ENCODE measurements at places on chromosomes 11 and 22.

DNA sequence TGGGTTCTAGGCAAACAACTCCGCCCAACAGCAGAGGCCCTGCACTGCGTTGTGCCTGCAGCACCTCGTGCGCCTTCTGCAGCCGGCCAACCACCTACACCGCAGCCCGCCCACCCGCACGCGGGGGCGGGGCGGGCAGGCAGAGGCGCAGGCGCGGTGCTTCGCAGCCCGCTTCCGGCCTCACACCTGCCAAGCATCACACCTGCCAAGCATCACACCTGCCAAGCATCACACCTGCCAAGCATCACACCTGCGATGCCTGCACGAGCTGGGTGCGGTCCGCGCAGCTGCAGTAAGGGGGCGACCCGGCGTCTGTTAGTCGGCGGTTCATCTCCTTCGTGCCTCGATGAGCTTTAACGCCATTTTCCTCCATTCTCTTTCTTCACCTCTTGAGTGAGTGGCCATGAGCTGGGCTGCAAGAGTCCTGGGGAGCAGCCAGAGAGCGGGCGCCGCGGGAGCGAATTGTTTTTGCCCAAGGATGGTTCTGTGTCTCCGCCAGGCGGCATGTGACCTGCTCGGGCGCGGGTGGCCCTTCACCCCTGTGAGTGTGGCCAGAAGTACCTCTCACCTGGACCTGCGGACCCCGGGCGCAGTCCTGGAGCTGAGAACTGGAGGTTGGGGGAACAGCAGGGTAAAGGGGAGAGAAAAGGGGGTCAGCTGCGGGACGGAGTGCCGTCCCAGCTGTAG is at the start of gene LDHAL6A:
LDHAL6A (plus strand) TSS at position 171 of the 687 bp plus-strand sequence. CDS start 825 bp downstream, outside the sequence.
- DNase-seq = no peak

- DNase-seq = no peak
Observed at GRCh38 chr11:1648653-1649420, 19.3 kb downstream of the KRTAP5-5 start.

- DNase-seq = no peak
Observed at GRCh38 chr22:39907605-39908097, 6.8 kb downstream of the GRAP2 start.

DNA sequence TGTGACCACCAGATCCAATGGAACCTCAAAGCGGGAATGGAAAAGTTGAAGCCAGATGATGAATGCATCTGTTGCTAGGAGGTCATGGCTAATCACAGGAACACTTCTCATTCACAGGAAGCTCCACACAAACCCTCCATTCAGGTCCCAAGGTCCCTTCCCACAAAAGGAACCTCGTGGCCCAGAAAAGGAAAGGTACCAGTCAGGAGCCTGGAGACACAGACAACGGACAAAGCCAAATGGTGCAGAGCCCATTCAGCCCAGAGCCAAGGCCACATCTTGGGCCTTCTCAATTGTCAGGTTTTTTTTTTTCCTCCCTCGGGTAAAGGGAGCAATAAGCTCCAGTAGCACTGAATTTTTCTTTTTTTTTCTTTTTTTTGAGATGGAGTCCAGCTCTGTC is 87.0 kb downstream of the FAM168A start:
- DNase-seq = no peak

- DNase-seq = no peak
Observed at GRCh38 chr11:12403122-12403996, 26.0 kb downstream of the PARVA start.

DNA sequence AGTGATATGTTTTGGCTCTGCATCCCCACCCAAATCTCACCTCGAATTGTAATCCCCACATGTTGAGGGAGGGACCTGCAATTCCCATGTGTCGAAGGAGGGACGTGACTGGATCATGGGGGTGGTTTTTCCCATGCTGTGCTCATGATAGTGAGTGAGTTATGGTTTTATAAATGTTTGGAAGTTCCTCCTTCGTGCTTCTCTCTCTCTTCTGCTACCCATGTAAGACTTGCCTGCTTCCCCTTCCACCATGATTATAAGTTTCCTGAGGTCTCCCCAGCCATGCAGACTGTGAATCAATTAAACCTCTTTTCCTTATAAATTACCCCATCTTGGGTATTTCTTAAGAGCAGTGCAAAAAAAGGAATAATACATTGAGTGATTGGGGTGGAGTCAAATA is 7.3 kb upstream of the CEP295 start:
- DNase-seq = no peak

DNA sequence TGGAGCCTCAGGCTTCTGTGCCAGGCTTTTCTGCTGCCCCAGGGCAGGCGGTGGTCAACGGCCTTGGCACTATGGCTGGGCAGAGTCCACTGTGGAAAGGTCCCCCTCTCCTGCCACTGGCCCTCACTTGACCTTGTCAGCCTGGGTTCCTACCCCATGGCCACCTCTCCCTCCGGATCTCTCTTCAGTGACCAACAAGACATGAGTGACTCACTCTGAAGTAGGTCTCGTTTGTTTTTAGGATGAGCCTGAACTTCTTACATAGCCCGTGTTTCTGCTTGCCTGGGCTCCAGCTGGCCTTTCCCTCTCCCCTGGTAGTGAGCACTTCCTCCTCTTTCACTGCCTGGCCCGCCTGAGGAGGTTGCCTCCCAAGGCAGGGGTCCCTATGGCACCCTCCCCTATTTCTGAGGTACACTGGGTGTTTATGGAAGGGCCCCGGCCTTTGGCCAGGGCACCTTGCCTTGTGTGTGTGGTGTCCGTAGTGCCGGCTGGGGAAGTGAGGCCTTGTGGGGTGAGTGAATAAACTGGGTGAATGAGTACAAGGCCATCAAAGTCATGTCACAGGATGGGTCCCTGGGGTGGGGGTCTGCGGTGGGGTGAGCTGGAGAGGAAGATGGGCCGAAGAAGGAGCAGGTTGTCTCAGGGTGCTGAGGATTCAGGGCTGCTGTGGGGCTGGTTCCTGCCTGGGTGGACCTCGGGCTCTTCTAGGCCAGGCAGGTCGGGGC is 5.0 kb downstream of the SHANK3 start:
- no peak for DNase-seq

GRCh38 chr22:47059701-47060161 is 297.3 kb downstream of the TBC1D22A start:
- DNase-seq = no peak

DNA sequence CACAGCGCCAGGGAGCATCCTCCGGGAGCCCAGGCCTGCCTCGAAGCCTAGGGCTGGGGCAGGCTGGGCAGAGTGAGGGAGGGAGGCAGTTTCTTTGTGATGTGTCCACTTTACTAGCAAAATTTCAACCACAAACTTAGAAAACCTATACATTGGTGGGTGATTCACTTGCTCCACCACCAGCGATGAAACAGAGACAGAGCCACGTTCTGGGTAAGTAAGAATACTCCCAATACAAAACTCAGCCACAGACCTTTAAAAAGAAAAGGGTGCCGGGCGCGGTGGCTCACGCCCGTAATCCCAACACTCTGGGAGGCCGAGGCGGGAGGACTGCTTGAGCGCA is 22.3 kb downstream of the CDKN1C start:
- no peak for DNase-seq

- no peak for DNase-seq
Observed at GRCh38 chr11:2420502-2421225, 20.1 kb downstream of the TSSC4 start.

GRCh38 chr22:42296381-42296853 is 26.0 kb upstream of the TCF20 start:
- no peak for DNase-seq

GRCh38 chr11:61265357-61265756 is 24.4 kb downstream of the PGA5 start:
- DNase-seq = no peak

DNA sequence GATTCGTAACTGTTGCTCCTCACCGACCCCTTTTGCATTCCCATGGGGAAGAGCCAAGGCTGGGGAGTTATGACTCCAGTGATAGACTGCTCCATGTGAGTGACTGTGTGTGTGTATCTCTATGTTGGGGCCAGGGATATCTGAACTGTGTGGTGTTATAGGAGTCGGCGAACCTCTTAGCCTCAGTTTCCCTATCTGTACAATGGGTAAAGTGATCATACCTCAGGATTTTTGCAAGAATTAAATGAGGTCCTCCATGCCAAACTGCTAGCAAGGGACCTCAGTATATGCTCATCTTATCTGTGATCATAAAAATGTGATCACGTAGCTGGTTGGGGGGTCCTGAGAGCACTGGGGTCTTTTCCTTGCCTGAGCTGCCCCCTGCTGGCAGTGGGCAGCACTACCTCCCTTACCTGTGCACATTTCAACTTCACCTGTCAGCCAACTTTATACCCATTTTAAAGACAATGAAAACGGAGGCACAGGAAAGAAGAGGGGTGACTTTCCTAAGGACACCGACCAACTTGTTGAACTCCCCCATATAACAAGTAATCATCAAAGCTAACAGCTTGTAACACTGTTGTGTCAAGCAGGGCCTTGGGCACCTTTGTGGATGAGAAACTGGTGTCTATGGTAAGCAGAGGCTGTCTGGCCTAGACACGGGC is 1.4 kb upstream of the DPP3 start:
- no peak for DNase-seq

DNA sequence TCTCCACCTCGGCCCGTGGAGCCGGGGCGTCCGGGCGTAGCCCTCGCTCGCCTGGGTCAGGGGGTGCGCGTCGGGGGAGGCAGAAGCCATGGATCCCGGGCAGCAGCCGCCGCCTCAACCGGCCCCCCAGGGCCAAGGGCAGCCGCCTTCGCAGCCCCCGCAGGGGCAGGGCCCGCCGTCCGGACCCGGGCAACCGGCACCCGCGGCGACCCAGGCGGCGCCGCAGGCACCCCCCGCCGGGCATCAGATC is 439 bp downstream of the YAP1 start:
- no peak for DNase-seq

DNA sequence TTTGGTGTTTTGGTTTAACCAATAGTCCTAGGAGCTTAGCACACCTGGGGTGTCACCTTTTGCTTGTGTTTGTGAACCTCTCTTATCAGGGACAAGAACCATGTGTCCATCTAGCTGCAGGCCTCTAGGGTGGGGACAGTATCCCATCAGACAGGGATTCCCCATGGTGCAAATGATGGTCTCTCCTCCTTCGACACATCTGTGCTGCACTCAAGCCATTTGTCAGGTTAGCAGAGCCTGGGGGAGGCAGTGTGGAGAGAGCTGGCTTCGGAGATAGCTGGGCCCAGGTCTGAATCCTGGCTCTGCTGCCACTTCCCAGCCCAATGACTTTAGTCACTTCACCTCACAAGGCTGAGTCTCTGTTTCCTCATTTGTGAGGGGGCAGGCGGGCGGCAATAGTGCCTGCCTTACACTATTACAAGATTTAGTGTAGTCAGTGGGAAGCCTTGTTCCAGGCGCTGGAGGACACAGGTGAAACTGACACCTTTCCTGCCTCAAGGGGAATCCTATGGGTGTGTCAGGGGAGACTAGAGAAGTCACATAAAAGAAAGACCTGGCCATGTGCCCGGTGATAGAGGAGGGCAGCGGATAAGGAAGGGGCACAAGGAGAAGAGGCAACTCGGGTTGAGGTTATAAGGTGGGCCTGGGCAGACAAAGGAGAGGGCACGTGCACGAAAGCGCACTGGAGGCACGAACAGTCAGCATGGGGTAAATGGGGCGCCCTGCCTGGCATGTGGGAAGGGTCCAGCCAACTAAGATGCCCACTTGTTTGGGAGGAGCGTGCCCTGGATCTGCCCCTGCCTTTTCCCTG is 12.6 kb downstream of the KLHL35 start:
- DNase-seq = no peak

GRCh38 chr11:19018901-19019300 is 41.6 kb downstream of the MRGPRX2 start:
- no peak for DNase-seq

DNA sequence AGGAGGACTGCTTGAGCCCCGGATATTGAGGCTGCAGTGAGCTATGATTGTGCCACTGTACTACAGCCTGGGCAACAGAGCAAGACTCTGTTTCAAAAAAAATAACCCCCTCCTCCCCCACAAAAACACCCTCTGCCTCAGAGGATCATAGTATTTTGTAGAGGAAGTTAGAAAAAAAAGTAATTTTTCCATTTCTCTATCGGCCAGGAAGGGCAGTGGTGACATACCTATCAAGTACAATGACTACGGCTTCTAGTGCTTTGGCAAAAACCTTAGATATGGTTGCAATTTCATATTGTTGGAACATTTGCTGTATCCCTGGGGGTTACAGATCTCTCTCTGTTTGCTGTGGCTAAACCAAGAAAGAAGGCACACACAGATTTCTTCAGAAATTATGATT is 28.9 kb downstream of the C2CD3 start:
- no peak for DNase-seq

- no peak for DNase-seq
Observed at GRCh38 chr11:78168539-78169477, 19.6 kb downstream of the KCTD21 start.

DNA sequence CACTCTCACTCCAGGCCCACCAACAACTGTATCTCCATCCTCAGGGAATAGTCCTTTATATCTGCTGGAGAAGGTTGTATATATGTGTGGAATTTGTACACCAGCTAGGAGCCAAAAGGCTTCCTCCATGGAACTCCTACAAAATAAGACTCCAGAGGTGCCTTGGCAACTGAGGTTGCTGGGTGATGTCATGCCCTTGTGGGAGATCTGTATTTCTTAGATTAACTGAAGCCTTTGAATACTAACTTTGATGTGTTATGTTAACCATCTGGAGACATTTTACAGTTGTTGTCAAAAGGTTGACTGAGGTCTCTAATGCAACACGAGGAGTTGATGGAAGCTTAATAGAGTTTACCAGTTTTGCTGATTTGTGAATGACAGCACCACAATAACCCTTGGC is 139.5 kb upstream of the TTC12 start:
- no peak for DNase-seq

DNA sequence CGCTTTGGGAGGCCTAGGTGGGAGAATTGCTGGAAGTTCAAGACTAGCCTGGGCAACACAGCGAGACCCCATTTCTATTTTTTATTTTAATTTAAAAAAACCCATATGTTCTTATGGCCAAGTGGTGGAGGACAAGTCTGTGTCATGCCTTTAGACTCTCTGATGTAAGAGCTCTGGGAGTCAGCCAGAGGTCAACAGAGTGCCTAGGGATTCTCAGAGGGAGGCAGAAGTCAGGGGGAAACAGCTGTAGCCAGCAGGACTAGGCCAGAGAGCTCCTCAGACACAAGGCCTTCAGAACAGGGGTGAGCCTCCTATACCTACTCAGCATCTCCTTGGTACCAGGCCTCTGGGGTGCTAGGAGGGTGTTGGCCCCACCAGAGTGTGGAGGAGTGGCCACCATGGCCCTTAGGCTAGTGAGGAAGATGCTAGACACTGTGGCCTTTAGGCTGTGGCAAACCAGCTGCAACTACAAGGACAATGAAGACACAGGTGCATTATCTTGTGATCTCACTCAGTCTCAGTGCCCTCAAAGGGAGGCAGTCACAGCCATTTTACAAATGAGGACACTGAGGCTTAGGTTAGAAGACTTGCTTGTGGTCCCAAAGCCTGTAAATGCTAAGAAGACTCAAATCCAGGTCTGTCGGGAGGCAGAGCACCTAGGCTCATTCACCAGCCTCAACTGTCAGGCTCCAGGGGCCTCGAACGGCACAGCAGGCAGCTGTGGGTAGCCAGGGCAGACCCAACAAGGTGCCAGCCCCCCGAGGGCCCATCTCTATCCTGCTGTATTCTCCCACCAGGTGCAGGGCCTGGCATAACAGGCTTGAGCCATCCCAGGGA is 5.0 kb downstream of the ZP1 start:
- DNase-seq = no peak

GRCh38 chr11:504994-505344 is 2.1 kb downstream of the RNH1 start:
- DNase-seq = no peak
